LNCaP clone FGC (cell line): ENCODE measurements at places on chromosomes 16 and 17.

- no peak for DNase-seq
Measured at GRCh38 chr17:73224663-73225305, 31.9 kb downstream of the COG1 start.

- DNase-seq = no peak
Measured at GRCh38 chr17:29682987-29683386, 60.3 kb upstream of the CORO6 start.

DNA sequence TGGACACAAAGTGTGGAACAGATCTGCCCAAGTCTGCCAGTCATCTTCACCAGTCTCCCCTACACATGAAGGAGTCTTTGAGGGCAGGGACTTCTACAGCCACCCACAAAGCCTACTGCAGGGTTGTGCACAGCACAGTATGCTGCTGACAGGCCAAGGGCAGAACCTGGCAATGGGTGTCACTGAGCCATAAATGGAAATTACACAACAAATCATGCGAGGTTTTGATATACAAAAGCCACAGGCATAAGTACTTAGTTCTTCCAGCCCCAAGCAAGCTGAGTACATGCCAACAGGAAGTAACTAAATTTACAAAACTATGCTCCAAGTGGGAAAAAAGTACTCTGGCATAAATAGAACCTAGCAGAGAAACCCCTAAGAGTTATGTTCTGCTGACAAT is 7.8 kb upstream of the PSMC3IP start:
- DNase-seq = no peak

GRCh38 chr16:5225931-5226655 is 128.5 kb upstream of the EEF2KMT start:
- no peak for DNase-seq

GRCh38 chr17:39244600-39245570 is 19.1 kb upstream of the STAC2 start:
- peak; percentile 45 for DNase-seq

- no peak for DNase-seq
Measured at GRCh38 chr16:24537474-24538337, 1.7 kb upstream of the RBBP6 start.

GRCh38 chr17:29430275-29430674 is 40.1 kb downstream of the TAOK1 start:
- DNase-seq = no peak

DNA sequence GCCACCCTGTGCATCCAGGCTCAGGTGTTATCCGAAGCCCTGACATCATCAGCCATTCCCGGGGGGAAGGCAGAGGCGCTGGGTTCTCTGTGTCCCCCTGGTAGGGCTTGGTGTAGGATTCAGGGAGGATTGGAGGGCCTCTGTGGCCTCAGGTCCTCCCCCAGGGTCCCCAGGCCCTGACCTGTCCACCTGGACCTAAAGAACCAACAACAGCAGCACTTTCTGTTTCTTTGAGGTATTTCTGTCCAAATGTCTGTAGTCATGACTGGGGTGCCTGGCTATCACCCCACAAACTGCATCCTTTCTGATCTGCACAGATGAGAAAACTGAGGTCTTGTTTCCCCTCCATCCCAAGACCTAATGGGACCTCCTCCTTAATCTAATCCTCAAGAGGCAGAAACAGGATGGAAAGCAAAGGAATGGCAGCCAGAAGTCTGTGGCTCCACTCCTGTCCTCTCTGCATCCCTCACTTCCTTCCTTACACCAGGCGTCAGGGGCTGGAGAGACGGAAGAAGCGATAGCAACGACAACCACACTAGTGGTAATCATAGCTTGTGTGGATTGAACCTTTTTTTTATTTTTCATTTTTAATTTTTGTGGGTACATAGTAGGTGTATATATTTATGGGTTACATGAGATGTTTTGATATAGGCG is 11.8 kb downstream of the NLRC5 start:
- no peak for DNase-seq

DNA sequence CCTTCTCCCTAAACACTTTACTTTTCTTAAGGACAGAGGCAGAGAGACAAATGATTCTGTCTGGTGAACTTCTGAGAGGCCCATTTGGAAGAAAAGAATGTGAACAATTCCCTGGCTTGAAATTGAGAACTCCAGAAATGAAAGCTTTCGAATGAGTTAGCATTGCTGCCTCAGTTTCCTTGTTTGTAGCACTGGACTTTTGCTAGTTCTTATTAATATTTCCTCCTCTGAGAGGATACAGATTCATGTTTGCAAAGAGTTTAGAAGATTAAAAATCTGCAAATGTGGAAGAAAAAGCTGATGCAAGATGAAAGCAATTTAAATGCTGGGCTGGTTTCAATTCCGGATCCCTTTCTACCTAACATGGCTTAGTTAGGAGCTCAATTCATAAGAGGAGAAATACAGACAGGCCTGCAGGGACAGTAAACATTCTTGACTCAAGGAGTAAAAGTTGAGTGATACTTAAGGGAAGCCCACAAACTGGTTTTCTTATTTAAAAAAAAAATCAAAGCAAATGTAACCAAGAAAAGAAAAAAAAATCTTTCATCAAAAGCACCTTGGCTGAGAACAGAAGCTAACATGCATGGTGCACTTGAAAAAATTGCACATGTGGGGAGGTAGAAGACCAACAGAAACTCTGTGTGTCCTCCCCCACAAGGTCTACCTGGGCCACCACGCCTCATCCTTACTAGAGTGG is 27.1 kb downstream of the HNF1B start:
- no peak for DNase-seq

GRCh38 chr17:35069311-35069710 is 5.8 kb upstream of the RFFL start:
- no peak for DNase-seq

DNA sequence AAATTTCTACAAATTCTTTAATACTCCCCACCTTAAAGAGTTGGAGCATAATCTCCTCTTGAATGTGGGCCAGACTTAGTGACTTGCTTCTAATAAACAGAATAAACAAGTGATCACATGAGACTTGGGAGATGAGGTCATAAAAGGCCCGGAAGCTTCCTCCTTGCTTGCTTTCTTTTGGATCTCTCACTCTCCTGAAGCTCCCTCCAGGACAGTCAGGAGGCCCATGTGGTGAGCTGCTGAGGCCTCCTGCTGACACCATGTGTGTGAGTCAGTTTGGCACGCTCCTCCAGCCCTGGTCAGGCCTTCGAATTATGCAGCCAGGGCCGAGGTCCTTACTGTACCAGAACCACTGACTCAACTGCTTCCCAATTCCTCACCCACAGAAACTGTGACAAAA is 53.2 kb downstream of the NDEL1 start:
- peak; percentile 44 for DNase-seq

DNA sequence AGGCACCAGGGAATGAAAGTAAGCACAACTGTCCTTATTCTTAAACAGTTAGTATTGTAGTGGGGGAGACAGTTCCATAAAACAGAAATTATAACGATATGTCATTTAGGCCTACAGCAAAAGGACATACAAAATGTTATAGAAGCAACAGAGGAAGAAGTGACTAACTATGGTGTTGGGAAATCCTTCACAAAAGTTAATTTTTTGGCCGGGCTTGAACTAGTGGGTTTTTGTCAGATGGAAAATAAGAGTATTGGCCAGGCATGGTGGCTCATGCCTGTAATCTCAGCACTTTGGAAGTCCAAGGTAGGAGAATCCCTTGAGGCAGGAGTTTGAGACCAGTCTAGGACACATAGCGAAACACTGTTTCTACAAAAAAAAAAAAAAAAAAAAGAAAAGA is 127.8 kb downstream of the SSH2 start:
- no peak for DNase-seq

GRCh38 chr17:82217530-82218204 is 5.0 kb upstream of the CCDC57 start:
- DNase-seq = no peak

DNA sequence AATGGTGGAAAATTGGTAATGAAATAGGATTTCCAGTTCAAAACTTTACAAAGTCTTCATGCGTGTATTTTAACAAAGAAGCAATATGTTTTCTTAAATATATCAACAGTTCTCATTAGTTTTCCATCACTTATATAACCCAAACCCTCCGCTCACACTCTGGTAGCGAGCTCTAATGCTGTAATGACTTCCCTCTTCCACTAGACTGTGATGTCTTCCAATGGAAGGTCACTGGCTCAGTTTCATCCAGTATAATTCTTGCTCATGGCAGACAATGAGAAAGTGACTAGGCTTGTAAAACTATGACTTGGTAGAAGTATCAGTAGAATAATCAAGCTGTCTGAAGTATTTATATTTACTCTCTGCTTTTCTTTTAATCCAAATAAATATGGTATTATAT is 32.8 kb downstream of the NETO2 start:
- DNase-seq = no peak

DNA sequence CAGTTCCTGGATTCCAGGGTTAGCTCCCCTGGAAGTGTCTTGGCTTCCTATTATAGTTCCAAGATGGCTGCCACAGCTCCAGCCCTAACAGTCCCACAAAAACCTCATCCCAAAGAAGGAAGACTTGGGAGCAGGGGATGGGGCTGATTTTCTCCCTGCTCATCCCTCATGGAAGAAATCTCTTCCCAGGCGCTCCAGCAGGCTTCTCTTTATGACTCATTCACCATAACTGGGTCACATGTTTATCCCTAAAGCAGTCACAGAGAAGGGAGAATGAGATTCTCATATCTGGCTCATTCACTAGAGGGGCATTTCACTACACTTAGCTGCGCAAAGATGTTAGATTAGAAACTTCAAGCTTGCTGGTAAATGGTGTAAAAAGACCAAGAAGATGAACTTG is 206.5 kb upstream of the IRX3 start:
- no peak for DNase-seq

DNA sequence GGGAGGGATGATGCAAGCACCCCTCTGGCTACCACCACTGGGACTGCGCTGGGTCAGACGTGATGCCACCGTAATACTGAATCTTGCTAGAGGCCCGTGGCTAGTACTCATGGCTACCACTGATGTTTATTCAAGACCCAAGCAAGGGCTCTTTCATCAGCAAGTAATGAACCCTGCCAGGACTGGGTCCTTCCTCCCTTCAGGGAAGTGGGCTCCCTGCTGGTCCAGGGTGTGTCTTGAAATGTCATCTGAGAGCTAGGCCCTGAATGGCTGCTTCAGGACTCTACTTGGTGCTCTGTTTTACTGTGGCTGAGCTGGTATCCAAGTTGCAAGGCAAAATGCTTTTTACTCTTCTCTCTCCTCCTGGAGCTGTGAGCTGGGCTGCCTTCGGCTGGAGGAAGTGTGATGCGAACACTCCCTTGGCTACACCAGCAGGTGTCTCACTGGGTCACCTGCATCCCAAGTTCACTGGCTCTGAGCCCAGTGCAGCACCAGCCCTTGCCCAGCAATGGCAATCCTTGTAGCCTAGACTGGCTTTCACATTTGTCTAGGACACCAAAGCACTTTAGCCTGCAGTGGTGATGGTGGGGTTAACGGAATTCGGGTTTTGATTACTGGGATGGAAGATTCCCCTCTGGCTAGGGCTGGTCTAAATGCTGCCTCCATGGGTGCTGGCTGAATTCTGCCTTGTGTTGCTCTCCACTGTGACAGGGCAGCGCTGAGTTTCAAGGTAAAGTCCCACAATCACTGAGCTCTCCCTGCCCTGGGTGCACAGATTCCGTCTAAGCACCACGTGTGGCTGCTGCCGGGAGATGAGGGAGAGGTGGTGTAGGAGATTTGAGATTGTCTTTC is 98.6 kb downstream of the USP22 start:
- DNase-seq = peak; percentile 76

GRCh38 chr17:55666806-55667205 is 55.9 kb downstream of the TMEM100 start:
- DNase-seq = no peak
